ENCODE measurements at places on chromosomes 7 and 10.

DNA sequence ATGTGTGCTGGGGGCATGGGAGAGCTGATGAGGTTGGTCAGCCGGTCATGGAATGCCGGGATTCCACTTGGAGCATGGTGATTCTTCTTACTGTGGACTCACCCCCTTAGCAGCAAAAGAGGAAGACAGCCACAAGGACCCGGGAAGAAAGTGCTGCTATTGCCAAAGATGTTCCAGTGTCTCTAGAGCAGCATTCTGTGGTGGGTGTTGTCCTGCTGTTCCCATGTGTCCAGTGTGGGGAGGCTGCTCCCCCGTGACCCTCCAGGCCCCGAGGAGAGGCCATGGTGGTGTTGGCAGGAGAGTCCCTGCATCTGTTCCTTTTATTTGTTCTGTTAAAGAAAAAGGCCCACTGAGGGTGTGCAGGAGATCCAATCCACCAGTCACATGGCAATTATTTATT, 499.4 kb downstream of the RPS24 start:
- no peak for DNase-seq

GRCh38 chr10:5293691-5294550, 70.8 kb upstream of the UCN3 start:
- DNase-seq = no peak

DNA sequence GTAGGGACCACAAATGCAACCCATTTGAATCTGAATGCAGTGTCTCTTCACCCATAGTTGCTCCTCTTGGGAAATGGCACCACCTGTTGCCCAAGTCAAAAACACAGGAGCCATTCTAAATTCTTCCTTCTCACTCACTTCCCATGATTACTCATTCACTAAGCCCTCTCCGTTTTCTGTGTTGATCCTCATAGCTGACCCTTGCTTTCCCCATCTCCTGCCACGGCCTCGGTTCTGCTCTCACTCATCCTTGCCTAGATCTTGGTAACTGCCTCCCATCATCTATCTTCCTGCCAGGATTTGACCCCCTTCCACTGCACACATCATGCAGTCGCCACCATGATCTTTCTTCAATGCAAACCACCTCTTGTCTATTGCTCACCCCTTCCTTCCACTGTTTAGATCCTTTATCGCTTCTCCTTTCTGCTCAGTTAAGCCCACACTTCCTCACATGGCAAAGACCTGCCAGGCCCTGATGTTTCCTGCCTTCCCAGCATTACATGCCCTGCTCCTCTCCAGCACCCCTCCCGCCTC, 19.0 kb upstream of the CPN1 start:
- no peak for DNase-seq

- DNase-seq = no peak
Measured at GRCh38 chr10:29389935-29390334, 101.1 kb downstream of the LYZL1 start.

- no peak for DNase-seq
Measured at GRCh38 chr7:31061185-31061584, 9.1 kb downstream of the ADCYAP1R1 start.

DNA sequence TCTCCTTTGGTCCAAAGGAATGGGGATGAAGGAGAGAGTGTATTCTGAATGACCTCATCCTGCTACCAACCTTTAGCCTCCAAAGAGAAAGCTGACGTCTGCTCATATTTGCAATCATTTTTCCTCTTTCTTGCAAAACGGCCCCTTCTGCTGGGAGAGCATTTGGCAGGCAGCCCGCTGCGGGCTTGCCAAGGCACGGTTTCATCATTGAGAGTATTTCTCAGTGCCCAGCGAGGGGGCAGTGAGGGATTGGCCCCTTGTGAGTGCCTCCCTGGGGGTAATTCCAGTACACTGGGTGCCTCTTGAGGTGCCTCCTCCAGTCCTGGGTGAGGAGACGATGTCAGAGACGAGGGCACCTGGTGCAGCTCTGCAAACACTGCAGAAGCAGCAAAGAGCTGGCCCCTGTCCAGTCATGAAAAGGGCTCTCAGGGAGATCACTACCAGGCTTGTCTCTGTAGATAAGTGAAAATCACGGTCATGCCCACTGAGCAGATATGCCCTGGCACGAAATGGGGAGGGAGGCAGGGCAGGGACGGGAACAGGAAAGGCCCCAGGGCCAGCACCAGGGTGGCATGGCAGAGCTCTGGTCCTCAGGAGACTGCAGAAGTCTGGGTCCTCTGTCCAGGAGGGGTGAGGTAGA, 48.7 kb upstream of the SHH start:
- DNase-seq = no peak

DNA sequence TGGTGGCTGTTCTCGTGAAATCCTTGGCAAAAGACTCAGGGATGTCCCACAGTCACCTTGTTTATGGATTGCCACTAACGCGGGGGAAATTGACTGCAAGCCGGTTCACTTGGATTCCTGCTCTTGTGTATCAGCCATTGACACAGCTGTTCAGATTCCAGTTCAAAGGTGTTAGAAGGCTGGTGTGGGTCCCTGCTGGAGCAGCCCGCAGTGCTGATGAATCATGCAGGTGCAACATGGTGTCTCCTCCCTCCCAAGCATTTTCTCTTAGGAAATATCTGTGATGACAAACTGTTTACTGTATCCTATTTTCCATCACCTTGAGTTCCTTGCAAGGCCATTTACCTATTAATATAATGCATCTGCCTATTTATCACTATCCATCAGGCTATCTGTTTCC, 170.1 kb downstream of the GATA3 start:
- DNase-seq = no peak

- no peak for DNase-seq
Measured at GRCh38 chr7:149870274-149870673, 3.5 kb upstream of the ATP6V0E2 start.

- DNase-seq = no peak
Measured at GRCh38 chr10:112716924-112717413, 233.1 kb upstream of the TCF7L2 start.

GRCh38 chr7:128425850-128426249, 16.1 kb upstream of the IMPDH1 start:
- DNase-seq = peak; percentile 43

DNA sequence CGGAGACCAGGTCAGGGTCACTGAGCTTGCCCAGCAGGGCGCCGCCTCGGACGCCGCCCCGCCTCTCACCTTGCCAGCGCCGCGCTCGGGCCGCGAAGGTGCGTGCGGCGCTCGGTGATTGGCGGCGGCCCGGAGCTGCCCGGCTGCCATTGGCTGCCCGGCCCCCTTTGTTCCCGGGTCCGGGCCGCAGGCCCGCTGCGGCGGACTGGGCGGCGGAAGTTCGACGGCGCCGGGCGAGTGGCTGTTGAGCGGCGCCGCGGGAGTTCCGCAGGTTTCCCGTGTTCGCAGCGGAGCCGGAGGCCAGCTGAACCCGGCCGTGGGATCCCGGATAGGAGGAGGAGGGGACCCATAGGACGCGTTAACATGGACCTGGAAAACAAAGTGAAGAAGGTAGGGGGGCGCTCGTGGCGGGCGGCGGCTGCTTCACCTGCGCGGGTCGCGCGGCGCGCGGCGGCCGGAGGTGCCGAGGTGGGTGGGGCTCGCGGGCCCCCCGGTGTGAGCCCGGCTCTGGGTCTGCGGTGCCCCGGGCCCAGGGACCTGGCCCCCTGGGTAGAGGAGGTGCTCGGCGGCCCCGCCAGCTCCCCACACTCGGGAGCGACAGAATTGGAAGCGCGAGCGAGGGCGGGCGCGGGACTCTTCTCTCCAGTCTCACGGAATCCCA, at the start of gene TES:
Gene TES (plus strand): TSS at position 195 of the 661 bp plus-strand sequence. CDS start 169 bp downstream, at position 364.
- peak; percentile 66 for DNase-seq

GRCh38 chr7:101507791-101508252, 121.3 kb downstream of the MYL10 start:
- peak; percentile 91 for DNase-seq

Data from left kidney (tissue), 8 donors.